Right kidney (tissue), 9 donors: ENCODE measurements at places on chromosomes 11 and 22.

DNA sequence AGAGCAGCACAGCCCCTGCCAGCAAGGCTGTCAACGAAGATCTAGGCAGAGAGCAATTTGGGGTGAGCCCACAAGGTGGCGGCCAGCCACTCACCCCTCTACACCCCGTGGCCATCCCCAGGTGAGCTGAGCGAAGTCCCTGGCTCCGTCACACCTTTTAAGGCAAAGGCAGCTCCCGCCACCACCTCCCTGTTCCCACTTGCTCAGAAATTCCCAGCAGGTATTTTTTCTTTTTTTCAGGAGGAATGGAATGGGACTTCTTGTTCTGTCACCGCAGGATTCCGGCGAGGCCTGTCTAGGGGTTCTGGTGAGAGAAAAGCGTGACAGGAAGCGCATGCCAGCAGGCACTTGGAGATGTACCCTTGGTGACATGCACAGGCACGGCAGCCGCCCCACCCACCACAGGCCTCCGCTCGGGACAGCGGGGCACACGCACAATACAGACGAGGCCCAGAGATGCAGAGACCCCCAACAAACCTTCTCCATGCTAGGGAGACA is 10.0 kb downstream of the RPL3 start:
- DNase-seq: peak; percentile 26

GRCh38 chr11:66335531-66336233 is 552 bp downstream of the RIN1 start:
- peak; percentile 64 for DNase-seq

DNA sequence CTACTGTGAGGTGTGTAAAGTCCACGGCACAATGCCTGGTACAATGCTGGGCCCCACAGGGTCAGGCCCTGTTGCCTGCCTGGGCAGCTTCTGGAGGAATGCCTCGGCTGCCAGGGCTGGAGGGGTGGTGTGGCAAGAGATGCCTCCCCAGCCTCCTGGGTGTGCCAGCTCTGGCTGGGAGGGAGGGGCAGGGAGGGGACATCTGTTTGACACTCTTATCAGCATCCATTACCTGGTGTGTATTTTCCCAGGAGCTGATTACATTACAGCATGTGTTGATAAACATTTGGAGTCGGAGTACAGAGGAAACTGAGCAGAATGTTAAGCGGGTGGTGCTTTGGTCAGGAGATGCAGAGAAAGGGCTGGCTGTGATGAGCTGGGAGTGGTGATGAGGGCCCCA is 11.0 kb upstream of the NECTIN1 start:
- no peak for DNase-seq

- DNase-seq: peak; percentile 48
Measured at GRCh38 chr11:44556735-44557409, 8.6 kb upstream of the CD82 start.
